ENCODE measurements at places on chromosomes 5 and 9.

DNA sequence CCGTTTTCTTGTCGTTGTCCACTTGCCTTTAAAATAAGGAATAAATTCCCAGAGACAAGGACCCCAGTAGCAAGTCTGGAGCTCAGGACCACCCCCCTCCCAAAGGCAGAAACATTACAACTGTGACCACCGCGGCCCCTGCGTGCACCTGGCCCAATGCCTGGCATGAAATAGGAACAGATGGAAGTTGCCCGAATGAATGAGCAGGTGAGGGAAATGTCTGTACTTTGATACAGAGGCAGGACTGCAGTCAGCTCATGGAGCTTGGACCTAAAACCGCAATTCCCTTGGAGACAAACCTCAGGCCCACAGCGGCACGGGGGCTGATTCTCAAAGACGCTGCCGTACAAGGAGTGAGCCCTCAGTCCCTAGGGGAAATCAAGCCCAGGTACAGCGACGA lies 55.3 kb upstream of the SARDH start:
- no peak for DNase-seq

GRCh38 chr9:20873240-20873865 lies 158.1 kb downstream of the HACD4 start:
- no peak for DNase-seq

GRCh38 chr5:173324115-173325001 lies 3.9 kb downstream of the STC2 start:
- DNase-seq = peak; percentile 82

DNA sequence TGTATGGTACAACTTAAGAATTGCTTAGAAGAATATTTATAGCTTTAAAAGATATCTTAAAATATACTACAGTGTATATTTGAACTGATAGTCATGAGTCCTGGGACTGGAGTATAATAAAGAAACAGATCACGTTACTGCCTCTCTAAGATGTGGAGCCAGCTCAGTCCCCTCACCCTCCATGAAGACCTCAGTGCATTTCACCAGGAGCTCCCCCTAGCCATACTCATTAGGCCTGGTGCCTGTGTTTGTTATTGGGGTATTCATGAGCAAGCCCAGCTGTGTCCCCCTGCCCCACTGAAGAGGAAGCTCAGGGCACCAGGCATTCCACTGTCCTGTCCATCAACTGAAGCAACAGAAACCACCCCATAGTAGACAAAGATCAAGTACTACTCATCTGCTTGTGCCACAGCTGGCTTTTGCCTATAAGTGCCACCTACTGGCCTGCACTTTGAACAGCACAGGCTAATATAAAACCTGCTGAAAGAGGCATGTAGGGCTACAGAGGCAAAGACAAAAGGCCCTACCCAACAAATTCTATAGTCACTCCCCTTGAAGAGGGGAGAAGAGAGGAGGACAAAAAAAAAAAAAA lies 850.2 kb upstream of the NUDT12 start:
- no peak for DNase-seq

DNA sequence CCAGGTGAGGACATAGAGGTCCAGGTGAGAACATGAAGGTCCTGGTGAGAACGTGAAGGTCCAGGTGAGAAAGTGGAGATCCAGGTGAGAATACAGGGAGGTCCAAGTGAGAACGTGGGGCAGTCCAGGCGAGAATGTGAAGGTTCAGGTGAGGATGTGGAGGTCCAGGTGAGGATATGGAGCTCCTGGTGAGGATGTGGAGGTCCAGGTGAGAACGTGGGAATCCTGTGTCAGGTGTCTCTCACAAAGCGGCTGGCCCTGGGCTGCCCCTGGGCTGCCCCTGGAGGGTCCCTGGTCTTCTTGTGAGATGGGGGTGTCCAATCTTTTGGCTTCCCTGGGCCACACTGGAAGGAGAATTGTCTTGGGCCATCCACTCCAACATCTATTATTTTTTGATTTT lies 133.4 kb downstream of the MRPL36 start:
- no peak for DNase-seq

DNA sequence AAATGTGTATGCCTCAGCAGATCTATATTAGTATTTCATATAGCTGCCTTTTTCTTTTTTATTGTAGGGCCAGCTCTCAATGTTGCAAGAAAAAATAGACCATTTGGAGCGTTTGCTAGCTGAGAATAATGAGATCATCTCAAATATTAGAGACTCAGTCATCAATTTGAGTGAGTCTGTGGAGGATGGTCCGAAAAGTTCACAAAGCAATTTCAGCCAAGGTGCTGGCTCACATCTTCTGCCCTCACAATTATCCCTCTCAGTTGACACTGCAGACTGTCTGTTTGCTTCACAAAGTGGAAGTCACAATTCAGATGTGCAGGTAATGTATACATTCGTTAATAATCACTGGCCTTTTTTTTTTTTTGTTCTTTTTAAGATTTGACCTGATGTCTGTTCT lies 23.7 kb downstream of the MAN2A1 start:
- DNase-seq = no peak

- DNase-seq = no peak
These were observed 194.9 kb downstream of the C9orf152 start for GRCh38 chr9:110013064-110013463.

- no peak for DNase-seq
These were observed 229.5 kb upstream of the NMUR2 start for GRCh38 chr5:152634586-152634985.

DNA sequence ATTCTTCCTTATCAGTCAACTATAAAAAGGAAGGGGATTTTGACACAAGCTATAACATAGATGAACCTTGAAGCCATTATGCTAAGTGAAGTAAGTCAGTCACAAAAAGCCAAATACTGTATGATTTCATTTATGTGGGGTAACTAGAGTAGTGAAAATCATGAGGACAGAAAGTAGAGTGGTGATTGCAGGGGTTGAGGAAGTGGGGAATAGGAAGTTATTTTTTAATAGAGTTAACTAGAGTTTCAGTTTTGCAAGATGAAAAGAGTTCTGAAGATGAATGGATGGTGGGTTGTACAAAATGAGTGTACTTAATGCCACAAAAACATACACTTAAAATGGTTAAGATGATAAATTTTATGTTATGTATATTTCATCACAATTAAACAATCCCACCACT lies 65.4 kb upstream of the FAM174A start:
- no peak for DNase-seq

GRCh38 chr5:31378838-31379237 lies 153.1 kb downstream of the DROSHA start:
- DNase-seq = no peak

DNA sequence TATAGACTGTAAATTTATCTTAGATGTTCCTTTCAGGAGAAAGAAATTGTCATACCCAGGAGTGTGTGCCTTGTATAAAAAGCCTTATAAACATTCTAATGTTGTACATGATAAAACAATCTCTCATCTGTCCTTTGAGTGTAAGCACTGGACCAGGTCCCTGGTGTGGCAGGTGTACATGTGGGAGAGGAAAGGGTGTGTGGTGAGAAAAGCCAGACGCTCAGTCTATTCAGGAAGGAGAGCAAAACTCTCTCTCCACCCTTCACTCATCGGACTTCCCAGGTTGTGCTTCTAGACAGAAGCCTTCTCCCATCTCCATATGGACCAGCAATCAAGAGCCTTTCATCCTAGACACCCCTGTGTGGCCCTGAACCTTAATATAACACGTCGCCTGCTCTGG lies 154.2 kb downstream of the ESM1 start:
- no peak for DNase-seq

DNA sequence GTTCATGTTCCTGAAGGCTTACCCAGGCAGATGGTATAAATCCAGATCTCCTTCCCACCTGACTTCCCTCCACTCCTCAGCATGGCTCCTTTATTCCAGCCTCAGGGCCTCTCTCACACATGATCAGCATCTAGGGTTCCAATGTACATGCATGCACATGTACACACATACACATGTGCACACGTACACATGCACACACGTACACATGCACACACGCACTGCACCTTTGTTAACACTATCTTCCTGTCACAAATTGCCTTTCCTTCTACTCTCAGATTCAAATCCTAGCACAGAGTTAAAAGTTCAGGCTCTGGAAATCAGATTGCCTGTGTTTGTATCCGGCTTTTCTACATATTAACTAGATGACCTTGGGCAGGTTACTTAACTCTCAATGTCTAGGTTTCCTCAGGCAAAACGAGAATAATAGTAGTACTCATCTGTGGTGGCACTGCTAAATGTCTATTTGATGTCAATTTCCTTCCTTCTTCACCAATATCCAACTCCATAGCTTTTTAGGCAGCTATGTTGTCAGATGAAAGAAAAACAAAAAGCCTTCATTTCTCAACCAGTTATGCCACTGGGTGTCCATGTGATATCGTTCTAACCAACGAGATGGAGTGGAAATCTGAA lies 12.8 kb upstream of the SELENOP start:
- DNase-seq = no peak

GRCh38 chr5:67900514-67900913 lies 315.0 kb upstream of the PIK3R1 start:
- no peak for DNase-seq

DNA sequence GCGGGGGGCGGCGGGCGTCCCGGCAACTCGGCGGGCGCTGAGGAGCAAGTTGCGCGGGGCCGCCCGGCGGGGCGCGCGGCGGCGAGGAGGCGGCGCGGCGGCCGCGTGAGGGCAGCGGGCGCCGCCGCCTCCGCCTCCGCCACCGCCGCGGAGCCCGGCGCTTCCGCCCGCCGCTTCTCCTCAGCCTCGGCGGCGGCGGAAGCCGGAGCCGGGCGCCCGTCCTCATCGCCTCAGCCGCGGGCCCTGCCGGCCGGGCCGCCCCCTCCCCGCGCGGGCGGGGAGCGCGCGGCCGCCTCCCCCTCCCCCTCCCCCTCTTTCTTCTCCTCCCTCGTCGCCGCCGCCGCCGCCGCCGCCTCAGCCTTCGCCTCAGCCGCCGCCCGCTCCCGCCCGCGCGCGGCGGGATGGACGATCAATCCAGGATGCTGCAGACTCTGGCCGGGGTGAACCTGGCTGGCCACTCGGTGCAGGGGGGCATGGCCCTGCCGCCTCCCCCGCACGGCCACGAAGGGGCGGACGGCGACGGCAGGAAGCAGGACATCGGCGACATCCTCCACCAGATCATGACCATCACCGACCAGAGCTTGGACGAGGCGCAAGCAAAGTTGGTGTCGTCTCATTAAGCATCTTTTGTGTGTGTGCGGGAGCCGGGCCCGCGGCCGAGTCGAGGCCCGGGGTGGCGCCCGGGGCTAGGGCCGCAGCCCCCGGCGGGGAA lies at the start of gene PBX3:
Gene PBX3 (plus strand): TSS at position 321 of the 712 bp plus-strand sequence.
- peak; percentile 68 for DNase-seq

DNA sequence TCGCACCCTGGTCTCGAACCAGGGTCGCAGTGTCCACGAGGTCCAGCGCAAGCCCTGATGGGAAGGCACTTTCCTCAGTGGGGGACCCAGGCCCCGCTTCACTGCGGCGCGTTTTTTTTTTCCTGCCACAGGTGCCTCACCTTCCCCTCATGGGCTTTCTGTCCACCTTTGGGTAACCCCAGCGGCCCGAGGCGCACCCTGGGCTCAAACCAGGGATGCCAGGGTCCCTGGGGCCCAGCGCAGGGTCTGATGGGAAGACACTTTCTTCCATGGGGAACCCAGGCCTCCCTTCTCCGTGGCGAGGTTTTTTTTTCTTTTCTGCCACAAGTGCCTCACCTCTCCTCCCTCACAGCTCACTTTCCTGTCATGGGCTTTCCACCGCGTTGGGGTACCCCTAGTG lies 1269.9 kb downstream of the FOXD4L5 start:
- DNase-seq = no peak

GRCh38 chr5:150342583-150342982 lies 14.9 kb upstream of the TCOF1 start:
- no peak for DNase-seq
